ENCODE measurements at places on chromosomes 3 and 15. TPM values are rescaled to one million over a fixed set of nuclear protein-coding genes. Genes with fewer than 3 reads are reported as not detected.

GRCh38 chr3:44647771-44648170 is 761 bp upstream of the ZNF35 start:
- no peak for DNase-seq

- no peak for DNase-seq
Observed at GRCh38 chr3:128906804-128907525, 27.5 kb downstream of the ACAD9 start.

GRCh38 chr3:127858521-127858920 is 36.2 kb upstream of the MGLL start:
- DNase-seq = no peak

GRCh38 chr3:184563941-184564684 is 2.5 kb downstream of the EPHB3 start:
- DNase-seq = no peak

DNA sequence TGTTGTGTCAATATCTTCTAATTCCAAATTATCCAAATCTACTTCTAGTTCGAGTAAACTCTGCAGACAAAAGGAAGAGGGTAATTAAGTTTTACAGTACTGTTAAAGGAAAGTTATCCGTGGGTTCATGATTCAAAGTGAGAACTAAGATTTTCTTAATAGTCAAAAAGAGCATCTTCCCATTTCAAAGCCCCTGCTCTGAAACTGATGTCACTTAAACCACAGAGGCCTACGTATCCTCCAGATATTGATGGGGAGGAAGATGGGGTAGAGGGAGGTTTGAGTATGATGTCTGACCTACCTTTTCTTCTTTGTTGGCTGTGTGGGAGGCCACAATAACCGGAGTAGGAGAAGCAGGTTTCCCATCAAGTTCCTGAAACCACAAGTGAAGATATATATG is 14.1 kb downstream of the MRPS22 start:
- no peak for DNase-seq

DNA sequence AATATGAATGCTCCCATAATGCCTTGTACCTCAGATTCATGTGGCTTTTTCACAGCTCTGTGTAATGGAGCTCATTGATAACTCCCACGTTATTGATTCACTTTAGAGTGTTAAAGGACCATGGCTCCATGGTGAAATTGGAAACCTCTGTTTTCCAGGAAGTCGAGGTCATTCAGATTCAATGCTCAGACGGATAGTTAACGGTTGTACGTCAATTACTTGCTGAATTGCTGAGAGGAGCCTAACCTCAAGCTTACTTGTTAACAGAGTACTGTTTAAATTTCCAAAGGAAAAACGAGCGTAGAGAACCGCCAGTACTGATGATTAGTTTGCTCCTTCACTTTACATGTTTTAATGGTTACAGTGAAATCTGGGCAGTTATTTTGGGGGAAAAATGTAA is 11.1 kb downstream of the ABHD17C start:
- DNase-seq = no peak

- no peak for DNase-seq
Observed at GRCh38 chr15:66848116-66848515, 146.1 kb downstream of the SMAD6 start.

GRCh38 chr15:27249046-27249759 is 278.2 kb downstream of the GABRG3 start:
- no peak for DNase-seq

- no peak for DNase-seq
Observed at GRCh38 chr3:168341956-168342936, 246.5 kb upstream of the GOLIM4 start.

DNA sequence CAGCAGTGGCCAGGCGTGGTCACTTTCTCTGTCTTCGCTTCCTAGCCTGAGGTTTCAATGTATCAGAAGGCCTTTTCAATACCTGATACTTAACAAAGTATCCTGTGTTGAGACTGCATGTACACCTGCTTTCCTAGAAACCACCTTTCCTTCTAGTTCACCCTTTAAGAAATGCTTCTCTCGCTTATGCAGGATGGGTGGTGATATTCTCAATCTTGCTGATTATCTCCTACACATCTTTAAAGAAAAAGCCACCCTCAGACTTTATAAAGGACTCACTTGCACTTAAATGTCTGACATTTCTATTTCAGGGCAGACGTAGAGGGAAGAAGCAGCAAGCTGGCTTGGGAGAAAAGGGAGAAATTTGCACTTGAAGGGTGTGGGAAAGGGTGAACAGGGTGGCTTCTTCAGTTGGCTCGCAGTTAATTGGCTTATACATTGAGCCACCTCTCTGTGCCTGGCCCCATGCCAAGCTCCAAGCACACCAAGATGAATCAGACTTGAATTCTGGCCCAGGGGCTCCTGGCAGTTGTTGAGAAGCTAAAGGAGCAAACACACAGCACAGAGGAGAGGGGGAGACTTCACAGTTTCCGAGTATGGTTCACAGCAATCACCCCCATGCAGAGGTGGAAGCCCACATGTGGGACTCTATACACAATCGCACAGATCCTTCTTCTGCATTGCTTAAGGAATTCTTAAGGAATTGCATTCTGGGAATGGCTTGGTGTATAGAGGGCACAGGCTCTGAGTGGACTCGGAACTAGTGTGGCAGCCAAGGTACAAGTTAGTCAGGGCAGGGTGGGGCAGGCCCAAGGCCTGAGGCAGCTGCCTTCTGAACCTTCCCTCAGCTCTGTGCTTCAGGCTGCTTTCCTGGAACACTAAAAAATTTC is 1.3 kb downstream of the ARL6IP5 start:
- DNase-seq = peak; percentile 89

- no peak for DNase-seq
Observed at GRCh38 chr3:72011485-72011884, 226.5 kb upstream of the PROK2 start.

GRCh38 chr3:17110660-17111396 is 226.1 kb downstream of the PLCL2 start:
- DNase-seq = no peak

- DNase-seq = no peak
Observed at GRCh38 chr15:70251246-70251990, 153.7 kb upstream of the TLE3 start.

- DNase-seq = no peak
Observed at GRCh38 chr15:25649390-25649789, 210.6 kb upstream of the UBE3A start.

DNA sequence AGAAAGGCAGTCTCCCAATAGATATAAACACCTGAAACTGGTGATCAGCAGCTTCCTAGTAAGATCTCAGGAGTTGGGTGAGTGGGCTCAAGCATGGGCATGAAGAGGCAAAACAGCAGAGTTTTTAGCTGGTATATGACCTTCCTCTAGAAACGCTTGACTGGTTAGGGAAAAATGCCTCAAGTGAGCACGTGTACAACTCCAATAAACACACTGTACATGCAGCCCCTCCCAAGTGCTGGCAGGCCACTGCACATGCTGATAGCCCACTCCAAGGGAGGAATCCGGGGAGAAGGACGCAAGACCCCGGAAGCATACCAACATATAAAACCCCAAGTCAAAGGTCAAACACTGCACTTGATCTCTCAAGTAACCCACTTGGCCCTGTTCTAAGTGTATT is 143.0 kb downstream of the FMN1 start:
- DNase-seq = no peak

GRCh38 chr3:124886168-124887056 is 753 bp downstream of the ITGB5 start:
- DNase-seq = peak; percentile 74

DNA sequence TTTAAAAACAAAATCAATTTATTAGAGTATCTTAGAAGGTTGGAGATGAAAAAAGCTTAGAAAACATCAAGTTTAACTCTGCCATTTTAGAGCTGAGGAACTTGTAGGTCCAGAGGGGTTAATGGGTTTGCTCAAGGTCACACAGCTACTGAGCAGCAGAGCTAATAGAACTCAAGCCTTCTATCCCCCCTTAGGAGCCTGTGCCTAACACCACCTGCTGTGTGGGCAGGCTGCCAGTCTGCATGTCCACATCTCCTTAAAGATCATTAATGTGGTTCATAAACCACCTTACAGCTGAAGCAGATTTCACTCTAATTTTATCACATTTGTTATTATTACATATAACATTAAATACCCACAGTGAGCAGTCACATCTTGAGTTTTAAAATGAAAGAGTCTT is 14.1 kb upstream of the SLC35G2 start:
- no peak for DNase-seq

DNA sequence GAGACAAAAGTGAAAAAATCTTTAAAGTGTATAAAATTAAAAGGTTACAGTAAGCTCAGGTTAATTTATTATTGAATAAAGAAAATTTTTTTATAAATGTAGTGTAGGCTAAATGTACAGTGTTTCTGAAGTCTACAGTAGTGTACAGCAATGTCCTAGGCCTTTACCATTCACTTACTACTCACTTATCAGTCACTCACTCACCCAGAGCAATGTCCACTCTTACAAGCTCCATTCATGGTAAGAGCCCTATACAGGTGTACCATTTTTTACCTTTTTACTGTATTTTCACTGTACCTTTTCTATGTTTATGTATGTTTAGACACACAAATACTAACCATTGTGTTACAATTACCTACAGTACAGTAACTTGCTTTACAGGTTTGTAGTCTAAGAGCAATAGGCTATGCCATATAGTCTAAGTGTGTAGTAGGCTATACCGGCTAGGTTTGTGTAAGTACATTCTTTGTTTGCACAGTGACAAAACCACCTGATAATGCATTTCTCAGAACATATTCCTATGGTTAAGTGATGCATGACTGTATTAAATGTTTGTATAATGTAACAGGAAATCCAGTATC is 38.1 kb upstream of the NECTIN3 start:
- no peak for DNase-seq

DNA sequence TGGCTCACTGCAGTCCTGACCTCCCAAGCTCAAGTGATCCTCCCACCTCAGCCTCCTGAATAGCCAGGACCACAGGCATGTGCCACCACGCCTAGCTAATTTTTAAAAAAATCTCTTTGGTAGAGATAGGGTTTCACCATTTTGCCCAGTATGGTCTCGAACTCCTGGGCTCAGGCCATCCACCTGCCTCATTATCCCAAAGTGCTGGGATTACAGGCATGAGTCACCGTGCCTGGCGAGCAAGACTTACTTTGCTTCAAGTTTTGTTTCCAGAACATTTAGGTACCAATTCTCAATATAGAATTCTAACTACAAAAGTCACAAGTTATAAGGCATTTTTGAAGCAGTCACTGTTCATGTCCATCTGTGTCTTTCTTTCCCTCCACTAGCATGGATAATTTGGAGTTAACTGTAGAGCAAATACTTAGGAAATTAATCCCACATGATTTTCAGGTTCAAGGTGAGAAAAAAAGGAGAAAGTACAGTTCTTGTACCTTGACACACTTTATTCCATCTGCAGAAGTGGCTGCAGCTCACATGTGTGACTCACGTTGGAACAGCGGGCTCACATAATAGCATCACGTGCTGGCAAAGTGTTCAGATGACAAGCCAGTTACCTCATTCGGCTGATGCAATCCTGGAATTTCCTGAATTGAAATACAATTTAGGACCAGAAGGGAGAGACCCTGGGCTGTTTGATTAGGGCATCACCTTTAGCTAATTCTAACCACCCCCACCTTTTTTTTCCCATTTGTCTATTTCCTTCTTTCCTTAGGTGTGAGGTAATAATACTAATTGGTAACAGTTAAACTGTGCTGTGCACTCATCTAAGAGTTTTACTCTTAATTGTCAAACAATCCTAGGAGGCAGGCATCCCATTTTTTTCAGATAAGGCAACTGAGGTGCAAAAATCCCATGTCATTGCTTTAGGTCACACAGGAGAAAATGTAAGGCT is 46.9 kb upstream of the NEDD4 start:
- DNase-seq = peak; percentile 83

GRCh38 chr3:111829023-111829422 is 30.0 kb upstream of the PHLDB2 start:
- no peak for DNase-seq

DNA sequence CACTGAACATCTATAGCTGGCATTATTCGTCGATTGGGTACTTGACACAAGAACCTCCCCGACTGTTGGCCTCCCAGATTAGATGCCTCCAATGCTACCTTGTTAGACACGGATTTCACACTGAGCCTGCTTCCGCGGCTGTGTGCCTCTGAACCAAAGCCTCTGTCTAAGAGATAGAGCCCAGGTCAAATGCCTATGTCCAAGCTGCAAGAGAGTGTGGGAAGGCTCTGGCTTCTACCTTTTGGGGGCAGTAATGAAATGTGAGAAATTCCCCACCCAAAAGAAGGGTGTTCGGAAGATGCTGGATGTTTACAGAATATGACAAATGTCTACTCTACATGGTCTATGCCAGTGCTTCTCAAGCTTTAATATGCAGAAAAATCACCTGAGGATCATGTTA is 2.0 kb upstream of the RPUSD2 start:
- peak; percentile 18 for DNase-seq

DNA sequence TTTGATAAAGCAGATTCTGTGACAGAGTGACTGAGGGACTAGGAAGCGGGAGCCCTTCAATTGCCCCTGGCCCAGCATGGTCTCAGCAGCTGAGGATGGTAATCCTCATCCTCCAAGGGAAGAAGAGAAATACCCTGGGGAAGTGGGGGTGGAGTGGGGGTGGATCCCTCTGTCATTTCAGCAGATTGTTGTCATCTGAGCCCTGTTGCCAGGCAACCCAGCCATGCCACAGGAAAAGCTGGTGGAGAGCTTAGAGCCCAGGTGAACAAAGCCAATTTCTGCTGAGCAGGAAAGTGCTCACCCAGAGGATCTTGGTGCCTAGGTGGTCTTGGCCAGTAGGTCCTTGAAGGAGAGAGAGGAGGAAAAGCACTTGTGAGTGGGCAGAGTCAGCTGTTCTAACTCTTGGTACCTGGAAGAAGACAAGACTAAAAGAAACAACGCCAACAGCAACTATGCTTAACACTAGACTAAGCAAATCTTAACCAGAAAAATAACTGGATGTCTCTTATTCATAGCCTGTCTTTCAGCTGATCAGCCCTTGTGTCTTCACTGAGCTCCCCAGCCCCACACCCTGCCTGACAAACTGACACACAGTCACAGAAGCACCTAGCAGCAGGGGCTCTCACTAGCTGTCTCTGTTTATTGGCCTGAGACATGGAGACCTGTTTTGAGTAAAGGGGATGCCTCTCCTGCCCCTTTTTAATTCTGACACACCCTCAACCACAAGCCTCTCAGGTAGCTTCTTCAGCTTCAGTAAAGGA is 40.1 kb upstream of the DCLK3 start:
- no peak for DNase-seq

DNA sequence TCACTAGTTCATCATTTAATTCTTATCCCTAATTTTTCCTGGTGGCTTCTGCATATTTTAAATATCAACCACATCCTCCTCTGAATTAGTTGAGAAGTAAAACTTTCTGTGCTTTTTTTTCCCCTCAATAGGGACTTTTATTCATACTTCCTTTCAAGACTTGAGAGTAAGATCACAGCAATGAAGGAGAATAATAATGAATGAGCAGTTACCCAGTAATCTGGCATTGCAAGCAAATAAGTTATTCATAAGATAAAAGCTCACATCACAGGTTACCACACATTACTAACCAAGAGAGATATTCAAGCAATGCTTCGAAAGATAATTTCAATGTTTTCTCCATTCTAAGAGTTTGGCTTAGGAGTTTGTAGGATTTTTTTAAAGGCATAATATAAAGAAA is 50.3 kb downstream of the BTLA start:
- no peak for DNase-seq

Gene SNX33
- total RNA-seq = 10.2 TPM

Gene EEFSEC
- total RNA-seq = 12.7 TPM

Gene ZBBX
- 12.2 TPM for total RNA-seq

Gene RPL39L
- total RNA-seq = 111 TPM

Gene SH2D7
- not detected for total RNA-seq

Gene CCR8
- not detected for total RNA-seq

Gene ADPRH
- total RNA-seq = 1.7 TPM

Gene MME
- total RNA-seq = 0.12 TPM

Gene ITGA11
- total RNA-seq = not detected

Gene P3H2
- total RNA-seq = 185 TPM

Gene LDHAL6B
- total RNA-seq = not detected

Gene PLEKHO2
- total RNA-seq = 10.4 TPM

All from Caki2 (cell line).